ENCODE measurements at places on chromosomes 1 and 21.
A peak's percentile ranks its signal among the peaks of the same experiment; 100 is the strongest.

- DNase-seq, result peak; percentile 71
Observed at GRCh38 chr1:186014370-186015037, 280.3 kb downstream of the HMCN1 start.

DNA sequence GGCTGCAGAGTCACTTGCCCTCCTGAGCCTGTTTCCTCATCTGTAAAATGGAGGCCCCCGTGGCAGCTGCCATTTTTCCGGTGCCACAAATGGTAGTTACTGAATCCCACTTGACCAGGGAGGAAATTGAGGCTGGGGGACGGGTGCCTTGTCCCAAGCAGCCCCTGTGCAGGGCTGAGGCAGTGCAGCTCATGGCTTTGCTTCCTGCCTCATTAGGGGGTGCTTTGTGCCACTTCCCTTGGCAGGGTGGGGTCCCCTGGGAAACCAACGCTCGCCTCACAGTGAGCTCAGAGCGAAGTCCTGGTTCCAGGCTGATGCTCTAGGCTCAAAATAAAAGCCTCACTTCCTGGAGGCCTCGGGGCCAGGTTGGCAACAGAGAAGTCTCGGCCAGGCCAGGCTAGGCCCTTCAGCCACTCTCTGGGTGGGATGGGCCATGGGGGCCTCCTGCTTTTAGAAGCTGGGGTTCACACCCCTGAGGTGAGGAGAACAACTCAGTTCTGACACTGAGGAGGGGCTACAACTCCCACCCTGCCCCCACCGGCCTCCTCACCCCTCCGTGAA lies 6.8 kb downstream of the LAPTM5 start:
- no peak for DNase-seq

DNA sequence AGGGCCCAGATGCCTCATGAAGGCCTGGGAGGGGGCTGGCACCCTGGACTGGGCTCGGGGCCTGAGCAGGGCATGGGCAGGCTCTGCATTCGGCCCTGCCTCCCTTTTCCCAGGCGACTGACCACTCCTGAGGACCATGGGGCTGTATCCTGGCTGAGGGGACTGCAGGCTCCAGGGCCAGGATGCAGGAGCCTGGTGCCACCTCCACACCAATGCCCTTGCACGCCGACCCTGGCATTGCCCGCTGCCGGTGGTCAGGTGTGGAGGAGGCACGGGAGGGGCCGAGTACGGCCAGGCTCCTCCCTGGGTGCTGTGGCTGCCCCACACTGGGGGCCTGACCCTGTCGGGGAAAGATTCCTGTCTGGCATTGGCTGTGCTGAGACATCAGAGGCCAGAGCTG lies 128.9 kb downstream of the SIK1 start:
- DNase-seq, result no peak

DNA sequence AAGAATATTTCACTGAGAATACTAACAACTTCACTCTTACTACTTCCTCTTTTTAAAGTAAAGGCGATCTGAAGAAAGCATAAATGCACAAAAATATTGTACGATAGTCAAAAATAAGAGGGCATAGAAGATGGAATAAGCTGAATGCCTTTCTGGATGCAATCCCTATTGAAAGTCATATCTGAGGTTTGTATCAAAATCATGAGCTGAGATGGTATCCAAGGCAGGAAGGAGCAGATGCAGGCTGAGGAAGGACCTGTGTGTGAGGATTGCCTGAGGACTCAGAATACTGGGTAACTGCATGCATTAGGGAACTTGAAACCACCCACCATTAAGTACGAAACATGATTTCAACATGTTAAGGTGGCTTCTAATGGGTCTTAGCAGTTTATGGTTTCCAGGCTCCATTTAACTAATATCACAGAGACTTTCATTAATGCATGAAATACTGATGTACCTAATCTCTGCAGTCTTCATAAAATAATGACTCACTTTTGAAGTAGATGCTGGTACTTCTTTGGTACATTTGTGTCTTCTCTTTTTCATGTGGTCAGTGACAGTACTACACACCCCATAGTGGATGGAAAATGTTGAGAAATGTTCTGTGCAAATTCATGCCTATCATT lies 29.6 kb upstream of the RGS1 start:
- DNase-seq, result peak; percentile 58

GRCh38 chr21:25790878-25791204 lies 56.1 kb downstream of the GABPA start:
- DNase-seq, result peak; percentile 4

GRCh38 chr21:35190201-35190701 lies 141.1 kb upstream of the RUNX1 start:
- peak; percentile 66 for DNase-seq

- DNase-seq, result no peak
Observed at GRCh38 chr1:229339086-229339485, 3.8 kb downstream of the CCSAP start.

DNA sequence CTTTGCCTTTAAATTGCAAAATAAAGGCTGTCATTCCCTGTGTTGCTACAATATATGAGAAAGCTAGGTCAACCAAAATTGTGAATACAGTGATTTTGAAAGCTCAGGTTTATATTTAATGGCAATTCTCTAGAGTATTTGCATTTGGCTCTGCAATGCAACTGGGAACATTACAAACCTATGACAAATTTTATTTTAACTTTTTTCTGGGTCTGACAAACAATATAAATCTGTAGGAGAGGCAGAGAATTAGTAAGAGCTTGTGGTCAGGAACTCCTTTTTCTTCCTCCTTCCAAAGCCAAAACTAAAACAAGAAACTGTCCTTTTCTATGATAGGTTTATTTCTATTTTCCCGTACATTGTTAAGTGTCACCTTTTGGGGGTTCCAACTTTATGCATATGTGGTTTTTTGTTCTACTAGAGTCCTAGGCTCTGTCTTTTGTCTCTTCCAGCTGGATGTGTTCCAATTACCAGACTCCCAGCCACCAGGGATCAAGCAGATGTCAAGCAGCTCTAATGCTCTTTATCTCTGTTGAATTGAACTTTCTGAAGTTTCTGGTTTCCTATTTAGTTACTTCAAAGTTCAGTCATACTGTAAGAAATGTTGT lies 106.9 kb downstream of the ASH1L start:
- DNase-seq, result peak; percentile 41

DNA sequence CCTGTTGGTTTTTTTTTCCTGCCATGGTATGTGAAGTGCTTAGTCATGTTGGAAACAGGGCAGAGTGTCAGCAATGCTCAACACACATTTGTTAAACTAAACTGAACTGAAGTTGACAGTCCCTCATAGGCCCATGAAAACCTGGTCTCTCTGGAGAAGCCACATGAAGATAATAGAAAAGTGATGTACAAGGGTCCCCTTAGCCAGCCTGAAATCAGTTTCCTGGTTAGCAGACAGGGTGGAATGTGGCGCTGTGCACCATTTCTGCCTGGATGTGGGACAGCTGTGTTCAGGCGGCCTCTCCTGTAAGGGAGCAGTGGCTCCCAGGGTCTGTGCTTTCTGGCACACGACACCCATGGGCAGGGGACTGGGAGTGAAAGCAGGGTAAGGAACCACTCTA lies 9.9 kb upstream of the CHI3L1 start:
- peak; percentile 23 for DNase-seq

GRCh38 chr1:111776391-111776790 lies 20.7 kb downstream of the DDX20 start:
- DNase-seq, result no peak

GRCh38 chr1:226378071-226378470 lies 29.8 kb downstream of the PARP1 start:
- peak; percentile 48 for DNase-seq

DNA sequence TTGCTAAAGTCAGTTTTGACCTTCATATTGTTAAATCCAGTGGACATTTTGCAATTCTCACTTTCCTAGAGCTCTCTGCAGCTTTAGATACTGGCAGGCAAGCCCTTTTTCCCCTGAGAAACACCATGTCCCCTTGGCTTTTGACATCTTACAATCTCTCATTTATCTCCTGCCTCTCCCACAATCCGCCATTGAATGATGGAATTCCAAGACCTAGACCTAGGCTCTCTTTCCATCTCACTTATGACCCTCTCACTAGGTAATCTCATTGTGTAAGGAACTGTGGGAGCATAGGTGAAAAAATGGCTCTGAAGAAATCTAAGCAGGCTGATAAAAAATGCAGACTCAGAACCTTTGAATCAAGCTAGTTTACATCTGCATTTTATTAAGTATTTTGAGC lies 2.0 kb downstream of the KYAT3 start:
- no peak for DNase-seq

DNA sequence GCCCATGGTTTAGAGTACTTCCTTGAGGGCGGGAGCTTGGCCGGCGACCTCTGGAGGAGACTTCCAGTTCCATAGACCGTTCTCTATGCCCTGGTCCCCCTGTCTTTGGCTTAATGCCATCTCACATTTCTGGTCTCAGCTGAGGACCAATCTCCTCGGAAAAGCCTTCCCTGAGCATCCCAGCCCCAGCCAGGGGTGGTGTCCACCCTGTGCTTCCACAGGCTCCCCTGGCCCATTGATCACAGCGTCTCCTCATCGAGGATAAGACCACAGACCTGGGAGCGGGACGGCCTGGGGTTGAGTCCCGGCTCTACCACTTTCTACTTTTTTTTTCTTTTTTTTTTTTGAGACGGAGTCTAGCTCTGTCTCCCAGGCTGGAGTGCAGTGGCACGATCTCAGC lies 14.5 kb downstream of the WNT4 start:
- DNase-seq, result no peak

GRCh38 chr1:19033515-19033839 lies 77.0 kb upstream of the IFFO2 start:
- no peak for DNase-seq

GRCh38 chr1:171509191-171509590 lies 23.9 kb downstream of the PRRC2C start:
- DNase-seq, result no peak

DNA sequence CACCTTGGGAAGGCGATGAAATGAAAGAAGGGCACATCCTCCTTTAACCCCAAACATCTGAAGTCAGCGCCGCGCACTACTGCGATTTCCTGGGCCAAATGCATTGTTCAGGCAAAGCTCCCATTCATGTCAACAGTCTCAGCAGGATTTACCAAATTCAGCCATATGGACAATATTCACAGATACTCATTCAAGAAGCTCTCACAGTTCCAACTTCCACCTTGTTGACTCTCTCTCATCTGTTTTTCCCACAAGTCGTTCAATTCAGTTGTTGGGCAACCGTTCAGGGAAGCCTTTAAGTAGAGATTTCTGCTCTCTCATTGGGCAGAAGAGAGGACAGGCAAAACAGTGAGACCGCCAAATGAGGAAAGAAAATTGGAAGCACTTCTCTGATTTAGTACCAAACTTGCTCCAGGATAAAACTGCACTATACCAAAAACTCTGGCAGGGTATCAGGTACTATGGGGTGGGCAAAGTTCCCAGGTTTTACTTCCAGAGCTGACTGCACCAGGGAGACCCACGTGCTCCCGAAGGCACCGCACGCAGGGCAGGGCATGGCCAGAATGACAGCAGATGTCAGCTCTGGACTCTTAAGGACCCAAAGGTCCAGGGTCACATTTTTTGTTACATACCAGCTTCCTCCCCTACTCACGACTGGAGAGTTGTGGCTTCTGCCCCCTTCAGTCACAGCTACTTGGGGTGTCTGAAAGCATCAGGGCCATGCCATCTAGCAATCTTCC lies 668.8 kb downstream of the KIF26B start:
- DNase-seq, result peak; percentile 65

DNA sequence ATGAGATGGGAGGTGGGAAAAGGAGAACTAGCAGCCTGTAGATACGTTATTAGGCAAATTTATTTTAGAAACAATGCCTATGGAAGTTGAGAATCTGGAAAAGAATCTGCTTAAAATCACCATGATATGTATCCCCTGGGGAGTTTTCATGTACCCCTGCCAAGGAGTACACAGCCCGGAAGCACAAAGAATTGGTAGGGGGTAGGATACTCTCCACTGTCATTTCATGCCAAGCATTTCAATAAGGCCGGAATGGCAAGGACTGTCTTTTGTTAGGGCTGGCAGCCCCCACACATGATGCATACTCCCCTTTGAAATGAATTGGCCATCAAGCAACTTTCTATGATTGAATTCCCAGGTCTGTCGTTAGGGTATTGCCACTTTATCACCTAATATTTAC lies 111.5 kb upstream of the APP start:
- DNase-seq, result no peak

DNA sequence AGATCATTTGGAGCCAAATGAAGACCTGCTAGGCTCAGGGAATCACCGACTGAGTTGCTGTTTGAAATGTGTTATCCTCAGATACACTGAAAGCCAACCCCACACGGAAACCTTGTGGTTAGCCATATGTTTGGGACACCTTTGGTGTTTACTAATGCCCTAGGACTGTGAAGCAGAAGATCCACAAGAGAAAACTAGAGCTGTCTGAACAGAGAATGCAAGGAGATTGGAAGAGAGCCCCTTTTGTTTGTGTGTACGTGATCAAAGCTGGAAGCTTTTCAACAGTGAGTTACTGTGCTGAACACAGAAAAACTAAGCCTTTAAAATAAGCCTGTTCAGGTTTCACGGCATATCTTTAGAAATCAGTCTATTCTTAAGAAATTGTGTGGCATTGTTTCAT lies 908.2 kb upstream of the ADGRL2 start:
- DNase-seq, result peak; percentile 39

DNA sequence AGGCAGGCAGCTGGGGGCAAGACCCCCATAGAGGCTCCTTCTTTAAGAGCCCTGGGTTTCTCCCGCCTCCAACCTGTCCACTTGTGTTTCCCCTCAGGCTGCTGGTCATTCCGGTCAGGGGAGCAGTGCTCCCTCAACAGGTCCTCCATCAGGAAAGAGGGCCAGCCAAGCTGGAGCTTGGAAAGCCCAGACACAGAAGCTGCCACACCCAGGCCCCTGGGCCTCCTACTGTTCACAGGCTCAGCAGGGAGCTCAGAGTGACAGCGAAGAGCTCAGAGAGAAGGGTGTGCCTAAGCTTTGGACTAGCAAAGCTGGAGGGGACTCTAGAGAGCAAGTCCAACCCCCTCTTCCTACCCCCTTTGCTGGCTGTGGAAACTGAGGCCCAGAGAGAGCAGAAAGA lies 10.3 kb upstream of the CDCP2 start:
- DNase-seq, result no peak

- DNase-seq, result no peak
Observed at GRCh38 chr1:66137235-66137634, 344.5 kb downstream of the PDE4B start.

DNA sequence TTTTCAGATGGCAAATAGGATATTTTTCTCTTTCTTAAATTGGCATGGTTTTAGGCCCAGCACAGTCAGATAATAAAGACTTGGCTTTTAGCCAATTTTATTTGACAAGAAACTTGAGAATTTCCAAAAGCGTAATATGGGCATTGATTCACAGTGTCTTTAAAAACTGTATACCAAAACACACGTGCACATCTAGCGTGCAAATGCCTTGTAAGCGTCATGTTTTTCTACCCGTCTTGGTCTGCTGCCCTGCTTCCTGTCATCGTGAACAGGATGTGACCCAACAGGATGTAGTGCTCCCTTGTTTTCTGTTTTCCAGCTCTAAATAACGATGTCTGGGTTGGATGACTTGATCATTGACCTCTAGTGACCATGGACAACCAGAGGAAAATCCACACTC lies 24.7 kb upstream of the SLC44A3 start:
- DNase-seq, result no peak

- peak; percentile 90 for DNase-seq
Observed at GRCh38 chr1:58816072-58816746, 32.4 kb upstream of the JUN start.

GRCh38 chr1:68495968-68496679 lies 758 bp downstream of the DEPDC1 start:
- peak; percentile 10 for DNase-seq

GRCh38 chr1:222767152-222767571 lies 30.2 kb downstream of the FAM177B start:
- DNase-seq, result no peak
